ENCODE measurements at places on chromosomes 11 and 22. TPM values are rescaled to one million over a fixed set of nuclear protein-coding genes. Genes with fewer than 3 reads are reported as not detected.

The SLC22A9 gene
- not detected for total RNA-seq

The CCDC116 gene
- total RNA-seq = 0.15 TPM

The FXYD2 gene
- total RNA-seq = 0.33 TPM

The HTR3A gene
- not detected for total RNA-seq

The USP2 gene
- 0.29 TPM for total RNA-seq

The OR6A2 gene
- total RNA-seq = 0.73 TPM

The CASP4 gene
- total RNA-seq = 179 TPM

The CALCA gene
- not detected for total RNA-seq

The TMEM45B gene
- not detected for total RNA-seq

The RAPSN gene
- total RNA-seq = 0.17 TPM

The C11orf86 gene
- total RNA-seq = not detected

The YAP1 gene
- total RNA-seq = 268 TPM

The CD6 gene
- not detected for total RNA-seq

The MYO18B gene
- not detected for total RNA-seq

The PLEKHA7 gene
- not detected for total RNA-seq

The LAYN gene
- total RNA-seq = 48.9 TPM

The RGL4 gene
- total RNA-seq = under 0.01 TPM

The PKP3 gene
- total RNA-seq = 2.8 TPM

The C11orf87 gene
- not detected for total RNA-seq

The GRM5 gene
- not detected for total RNA-seq

The OR5A1 gene
- not detected for total RNA-seq

The OR52H1 gene
- 0.73 TPM for total RNA-seq

The UBQLNL gene
- 0.15 TPM for total RNA-seq

The CRYBB3 gene
- total RNA-seq = not detected

The TNNI2 gene
- total RNA-seq = not detected

Measured in smooth muscle cell of trachea (primary cell).